Stimulated activated CD8-positive, alpha-beta memory T cell treated with anti-CD3 and anti-CD28 coated beads, Interleukin-15, amount 100 ng/mL, for 24 hours (primary cell): ENCODE measurements at places on chromosomes 2 and 18.

DNA sequence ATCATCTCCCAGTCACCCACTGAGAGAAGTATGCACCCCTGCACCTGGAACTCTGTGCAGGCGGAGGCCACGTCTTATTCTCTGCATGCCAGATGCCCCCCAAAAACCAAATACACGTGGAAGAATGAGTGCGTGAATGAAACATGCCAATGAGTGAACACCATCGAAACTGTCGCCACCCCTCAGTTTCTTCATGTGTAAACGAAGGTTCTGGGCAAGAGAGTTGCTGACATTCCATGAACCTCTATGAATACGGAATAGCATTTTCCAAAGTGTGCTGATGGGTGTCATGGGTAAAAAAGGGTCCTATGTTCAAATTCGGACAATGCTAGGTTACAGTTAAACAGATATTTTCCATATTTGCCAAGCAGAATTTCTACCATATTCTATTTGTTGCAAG, 19.8 kb downstream of the FER1L5 start:
- DNase-seq: no peak

DNA sequence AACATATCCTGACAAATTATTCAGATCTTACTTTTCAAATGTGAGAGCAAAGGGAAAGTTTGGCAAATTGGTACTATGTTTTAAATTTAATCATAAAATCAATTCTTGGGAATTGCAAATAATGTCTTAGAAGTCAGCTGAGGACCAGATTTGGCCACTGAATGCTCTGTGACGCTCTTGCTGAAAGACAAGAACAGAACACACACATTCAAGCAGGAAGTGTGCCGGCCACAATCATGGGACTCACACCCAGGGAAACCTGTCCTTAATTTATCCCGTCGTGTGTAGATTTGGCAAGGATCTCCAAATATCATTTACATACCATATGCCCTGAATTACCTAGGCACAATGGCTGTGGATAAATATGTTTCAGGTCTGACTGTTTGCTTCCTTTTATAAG, 253.1 kb downstream of the TCF4 start:
- no peak for DNase-seq

- DNase-seq: no peak
Measured at GRCh38 chr2:39377226-39377939, 59.7 kb downstream of the MAP4K3 start.

DNA sequence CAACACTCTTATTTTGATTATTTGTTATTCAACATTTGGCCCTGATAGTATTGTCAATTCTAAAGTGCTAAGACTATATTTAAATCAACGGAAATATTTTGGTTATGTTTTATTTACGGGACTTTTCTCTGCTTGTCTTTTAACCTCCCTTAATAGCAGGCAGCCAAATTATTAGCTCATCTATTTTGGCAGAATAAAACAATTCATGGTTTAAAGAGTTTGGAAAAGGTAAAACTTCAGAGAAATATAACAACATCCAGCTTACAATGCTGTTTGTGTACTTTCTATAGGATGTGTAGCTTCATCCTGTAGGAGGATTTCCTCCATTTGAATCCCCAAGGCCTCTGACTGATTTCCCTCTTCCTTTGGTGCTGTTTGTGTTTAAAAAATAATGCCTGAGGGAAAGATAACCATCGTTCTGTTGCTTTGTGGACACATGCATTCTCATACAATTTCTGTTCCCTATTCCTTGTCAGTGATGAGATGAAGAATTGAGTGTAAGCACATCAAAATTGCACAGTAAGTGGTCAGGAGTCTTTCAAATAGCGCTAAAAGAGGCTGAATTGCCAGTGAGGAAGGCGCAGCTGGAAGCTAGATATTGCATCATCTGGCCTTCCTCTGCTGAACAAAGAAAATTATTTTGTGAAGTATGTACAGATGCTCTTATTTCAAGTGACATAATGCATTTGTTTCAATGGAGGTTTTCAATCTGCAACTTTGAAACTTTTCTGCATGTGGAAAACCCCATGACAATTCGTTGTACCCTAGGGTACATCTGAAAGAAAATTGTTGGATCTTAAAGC, 80.3 kb downstream of the CD28 start:
- no peak for DNase-seq

DNA sequence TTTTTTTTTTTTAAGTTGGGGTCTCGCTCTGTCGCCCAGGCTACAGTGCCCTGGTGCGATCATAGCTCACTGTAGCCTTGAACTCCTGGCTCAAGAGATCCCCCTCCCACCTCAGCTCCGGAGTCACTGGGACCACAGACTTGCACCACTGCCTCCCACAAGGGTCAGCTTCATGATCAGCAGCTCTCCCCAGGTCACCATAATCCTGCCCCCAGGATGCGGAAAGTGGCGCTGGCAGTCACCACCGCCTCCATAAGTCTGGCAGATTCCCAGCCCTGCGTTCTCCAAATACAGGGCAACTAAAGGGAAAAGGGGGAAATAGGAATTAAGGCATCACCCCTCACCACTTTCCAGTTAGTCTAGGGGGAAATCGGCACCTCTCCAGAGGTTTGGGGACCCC, 5.2 kb upstream of the ARID5A start:
- DNase-seq: no peak

- no peak for DNase-seq
Measured at GRCh38 chr2:119066272-119066804, 92.2 kb downstream of the C1QL2 start.

DNA sequence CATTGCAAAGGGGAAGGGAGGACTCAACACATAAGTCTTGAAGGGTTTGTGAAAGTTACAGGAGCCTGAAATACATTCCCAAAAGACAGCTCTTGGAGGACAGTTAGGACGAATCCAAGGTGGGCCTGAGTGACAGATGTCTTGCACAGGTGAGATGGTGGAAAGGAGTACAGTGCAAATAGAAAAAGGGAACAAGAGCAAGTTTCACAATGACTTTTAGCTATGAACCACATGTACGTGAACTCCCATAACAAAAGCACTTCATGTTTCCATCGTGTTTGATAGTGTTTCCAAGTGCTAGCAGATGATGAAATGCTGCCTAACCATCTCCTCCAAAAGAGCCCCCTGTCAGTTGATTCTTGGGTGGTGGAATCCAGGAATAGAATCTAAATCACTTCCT, 1.8 kb downstream of the IL18RAP start:
- DNase-seq: no peak

DNA sequence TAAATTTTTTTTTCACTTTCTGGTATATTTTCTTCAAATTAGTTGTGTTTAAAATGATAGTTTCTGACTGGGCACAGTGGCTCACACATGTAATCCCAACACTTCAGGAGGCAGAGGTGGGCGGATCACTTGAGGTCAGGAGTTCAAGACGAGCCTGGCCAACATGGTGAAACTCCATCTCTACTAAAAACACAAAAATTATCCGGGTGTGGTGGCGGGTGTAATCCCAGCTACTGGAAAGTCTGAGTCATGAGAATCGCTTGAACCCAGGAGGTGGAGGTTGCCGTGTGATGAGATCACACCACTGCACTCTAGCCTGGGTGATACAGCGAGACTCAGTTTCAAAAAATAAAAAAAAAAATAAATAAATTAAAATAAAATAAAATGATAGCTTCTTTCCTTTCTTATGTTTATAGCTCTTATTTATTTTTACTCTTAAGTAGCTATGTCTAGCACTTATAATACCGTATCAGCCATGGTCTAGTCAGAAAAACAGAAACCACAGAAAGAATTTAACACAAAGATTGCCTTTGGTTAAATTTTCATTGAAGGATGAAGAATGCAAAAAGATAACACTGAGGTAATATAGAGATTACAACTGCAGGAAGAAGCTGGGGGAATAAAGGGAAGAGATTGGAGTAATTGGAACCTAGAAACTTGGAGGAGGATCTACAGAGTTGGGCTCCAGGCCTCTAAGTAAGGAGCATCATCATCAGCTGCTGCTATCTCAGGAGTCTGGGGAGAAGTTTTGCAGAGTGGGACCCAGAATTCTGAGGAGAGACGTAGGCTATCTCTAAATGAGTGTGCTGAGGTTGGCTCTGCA, 54.7 kb upstream of the MBOAT2 start:
- no peak for DNase-seq

DNA sequence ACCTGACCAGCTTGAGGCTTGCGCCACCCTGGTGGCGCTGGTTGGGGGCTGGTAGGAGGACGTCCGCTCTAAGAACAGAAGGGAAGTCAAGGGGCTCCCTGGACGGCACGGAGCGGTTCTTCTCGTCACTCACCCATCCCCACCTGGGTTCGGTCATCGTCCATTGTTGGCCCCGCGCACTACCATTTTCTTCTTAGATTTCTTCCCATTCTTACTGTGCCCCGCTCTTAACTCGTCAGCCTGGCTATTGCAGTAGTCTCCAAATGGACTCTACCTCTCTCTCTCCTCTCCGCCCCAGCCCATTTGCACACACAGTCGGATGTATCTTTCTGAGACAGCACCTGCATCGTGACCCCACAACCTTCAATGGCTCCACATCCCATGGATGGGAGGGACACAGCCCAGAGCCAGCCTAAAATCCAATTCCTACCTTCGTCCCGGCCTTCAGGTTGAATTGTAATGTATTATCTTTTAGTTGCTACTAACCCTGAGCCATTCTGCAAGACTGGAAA, 814 bp upstream of the RAB1A start:
- DNase-seq: no peak

DNA sequence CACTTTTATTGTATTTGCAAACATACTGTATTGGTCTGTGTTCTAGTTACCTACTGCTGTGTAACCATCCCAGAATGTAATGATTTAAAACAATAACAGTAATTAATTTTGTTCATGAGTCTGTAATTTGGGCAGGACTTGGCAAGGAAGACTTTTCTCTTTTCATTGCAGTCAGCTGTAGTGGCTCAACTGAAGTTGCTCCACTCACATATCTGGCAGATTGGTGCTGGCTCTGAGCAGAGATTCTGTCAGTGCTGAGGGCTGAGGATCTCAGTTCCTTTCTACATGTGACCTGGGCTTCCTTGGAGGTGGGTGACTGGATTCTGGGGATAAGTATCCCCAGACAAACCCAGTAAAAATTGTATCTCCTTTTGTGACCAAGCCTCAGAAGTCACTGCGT, 26.6 kb downstream of the PTPN4 start:
- no peak for DNase-seq

DNA sequence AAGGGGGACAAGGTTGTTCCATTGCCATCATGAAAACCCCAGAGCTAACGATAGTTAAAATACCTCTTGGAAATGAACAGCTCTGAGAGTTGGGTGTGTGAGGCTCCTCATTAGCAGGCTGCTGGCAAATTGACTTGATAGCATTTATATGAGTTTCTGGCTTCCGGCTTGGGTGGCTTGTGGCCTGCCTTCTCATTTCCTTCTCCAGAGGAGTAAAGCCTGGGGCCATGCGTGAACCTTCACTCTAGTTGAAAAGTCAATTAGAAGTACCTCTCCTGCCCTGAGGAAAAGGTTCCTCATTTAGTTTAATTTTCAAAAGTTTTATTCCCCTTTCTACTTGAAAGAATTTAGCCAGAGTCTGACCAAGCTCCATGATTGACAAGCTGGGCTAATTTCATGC, 67.1 kb downstream of the MGAT5 start:
- DNase-seq: no peak

DNA sequence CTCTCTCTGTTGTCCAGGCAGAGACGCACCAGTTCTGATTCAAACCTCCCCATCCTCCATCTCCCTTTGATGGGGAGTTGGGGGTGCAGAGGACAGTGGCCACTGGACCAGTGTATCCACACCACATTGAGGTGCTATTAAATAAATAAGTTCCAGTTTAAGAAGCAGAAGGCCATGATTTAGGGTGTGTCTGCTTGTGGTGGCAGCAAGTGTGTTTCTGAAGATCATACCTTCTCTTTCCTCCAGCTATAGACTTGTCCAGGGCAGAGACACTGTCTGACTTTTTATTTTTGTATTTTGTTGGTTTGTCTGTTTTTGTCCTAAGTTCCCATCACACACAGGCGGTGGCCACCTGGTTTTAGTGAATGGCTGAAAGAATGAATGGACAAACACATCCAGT, 16.5 kb upstream of the INO80C start:
- DNase-seq: no peak

GRCh38 chr18:58887613-58887963, 22.9 kb downstream of the ZNF532 start:
- no peak for DNase-seq

- no peak for DNase-seq
Measured at GRCh38 chr2:199455545-199456382, 2.0 kb downstream of the SATB2 start.

DNA sequence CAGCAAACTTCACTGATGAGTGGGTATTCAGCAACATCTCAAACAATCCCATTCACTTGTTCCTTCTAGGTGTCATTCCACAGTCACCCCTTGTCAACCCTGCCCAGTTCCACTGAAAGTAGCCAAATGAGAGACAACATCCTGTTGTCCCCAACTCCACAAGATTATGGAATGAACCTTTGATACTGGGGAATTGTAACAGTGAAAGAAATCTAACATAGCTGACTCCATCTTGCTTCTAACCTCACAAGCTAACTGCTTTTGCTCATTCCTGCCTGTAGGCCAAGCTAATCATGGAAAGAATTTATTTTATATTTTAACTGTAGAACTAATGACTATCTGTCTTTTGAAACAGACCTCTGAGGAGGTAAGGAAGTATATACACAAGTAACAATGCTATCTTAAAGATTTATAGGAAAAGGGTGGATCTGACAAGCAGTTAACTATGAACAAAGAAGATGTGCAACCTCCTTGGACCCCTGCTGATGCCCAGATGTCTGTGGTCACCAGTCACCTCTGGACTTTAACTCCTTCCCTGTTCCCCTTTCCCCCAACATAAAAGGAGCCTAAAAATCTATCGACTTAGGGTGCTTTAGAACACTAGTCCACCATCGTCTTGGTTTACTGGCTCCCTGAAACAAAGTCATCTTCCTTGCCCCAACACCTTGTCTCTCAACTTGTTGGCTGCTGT, 6.9 kb upstream of the ANXA4 start:
- no peak for DNase-seq

GRCh38 chr18:2441544-2441943, 129.8 kb downstream of the METTL4 start:
- DNase-seq: no peak

DNA sequence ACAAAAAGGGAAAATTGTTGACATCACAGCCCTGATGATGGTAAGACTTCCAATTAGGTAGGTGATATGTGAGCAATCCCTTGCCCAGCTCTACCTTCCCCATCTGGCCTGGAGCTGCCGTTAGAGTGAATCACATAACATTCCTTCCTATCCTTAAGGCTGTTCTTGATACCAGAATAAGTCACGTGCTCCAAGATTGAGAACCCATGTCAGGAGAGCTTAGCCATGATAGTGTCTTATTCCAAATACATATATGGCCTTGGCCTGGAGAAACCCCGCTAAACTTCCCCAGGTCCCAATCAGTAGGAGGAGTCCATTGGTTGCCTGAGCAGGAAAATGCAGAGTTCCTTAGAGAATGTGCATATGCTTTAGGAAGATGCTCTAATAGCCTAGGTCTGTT, 70.0 kb upstream of the ACVR2A start:
- no peak for DNase-seq
